ENCODE measurements at places on chromosomes 2 and 18.
A peak's percentile ranks its signal among the peaks of the same experiment; 100 is the strongest.

- DNase-seq, result peak; percentile 11
These were observed 445 bp downstream of the MEX3C start for GRCh38 chr18:51196811-51197660.

DNA sequence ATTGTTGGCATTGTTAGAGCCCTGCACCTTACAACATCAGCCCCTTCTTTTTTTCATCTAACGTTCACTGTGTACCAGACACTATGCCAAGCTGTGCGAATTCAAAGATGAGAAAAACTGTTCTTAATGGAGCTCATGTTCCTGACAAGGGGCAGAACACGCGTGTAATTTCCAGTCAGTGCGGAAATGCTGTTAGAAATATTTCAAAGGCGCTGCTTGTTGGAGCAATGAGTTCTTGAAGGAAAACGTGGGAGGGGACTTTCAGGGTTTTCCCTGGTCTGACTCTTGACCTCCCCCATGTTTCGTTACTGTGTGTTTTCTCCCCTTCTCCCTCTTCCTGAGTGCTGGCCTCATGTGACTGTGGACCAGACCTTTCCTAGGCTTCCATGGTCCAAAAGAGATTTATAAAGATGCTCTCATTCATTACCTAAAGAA is 1.5 kb downstream of the MTHFD2 start:
- DNase-seq, result no peak

DNA sequence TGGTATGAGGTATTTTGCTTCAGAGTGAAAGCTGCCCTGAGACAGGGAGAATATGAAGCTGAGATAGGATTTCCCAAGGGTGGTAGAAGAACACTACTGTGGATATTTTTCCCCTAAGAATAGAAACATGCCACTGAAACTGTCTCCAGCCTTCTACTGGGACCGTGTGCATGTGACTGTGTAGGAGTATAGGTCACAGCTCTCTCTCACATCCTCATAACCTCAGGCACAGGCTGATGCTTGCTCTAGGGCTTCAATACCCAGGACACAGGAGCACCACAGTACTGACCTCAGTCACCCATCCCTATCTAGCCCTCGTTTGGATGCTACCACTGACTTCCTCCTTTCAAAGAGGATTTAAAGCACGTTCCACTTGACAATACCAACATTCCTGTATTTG is 67.2 kb downstream of the REV1 start:
- DNase-seq, result no peak

- no peak for DNase-seq
These were observed 189.0 kb upstream of the HDAC4 start for GRCh38 chr2:239589833-239590232.

GRCh38 chr2:142416996-142417395 is 286.2 kb upstream of the LRP1B start:
- DNase-seq, result no peak

DNA sequence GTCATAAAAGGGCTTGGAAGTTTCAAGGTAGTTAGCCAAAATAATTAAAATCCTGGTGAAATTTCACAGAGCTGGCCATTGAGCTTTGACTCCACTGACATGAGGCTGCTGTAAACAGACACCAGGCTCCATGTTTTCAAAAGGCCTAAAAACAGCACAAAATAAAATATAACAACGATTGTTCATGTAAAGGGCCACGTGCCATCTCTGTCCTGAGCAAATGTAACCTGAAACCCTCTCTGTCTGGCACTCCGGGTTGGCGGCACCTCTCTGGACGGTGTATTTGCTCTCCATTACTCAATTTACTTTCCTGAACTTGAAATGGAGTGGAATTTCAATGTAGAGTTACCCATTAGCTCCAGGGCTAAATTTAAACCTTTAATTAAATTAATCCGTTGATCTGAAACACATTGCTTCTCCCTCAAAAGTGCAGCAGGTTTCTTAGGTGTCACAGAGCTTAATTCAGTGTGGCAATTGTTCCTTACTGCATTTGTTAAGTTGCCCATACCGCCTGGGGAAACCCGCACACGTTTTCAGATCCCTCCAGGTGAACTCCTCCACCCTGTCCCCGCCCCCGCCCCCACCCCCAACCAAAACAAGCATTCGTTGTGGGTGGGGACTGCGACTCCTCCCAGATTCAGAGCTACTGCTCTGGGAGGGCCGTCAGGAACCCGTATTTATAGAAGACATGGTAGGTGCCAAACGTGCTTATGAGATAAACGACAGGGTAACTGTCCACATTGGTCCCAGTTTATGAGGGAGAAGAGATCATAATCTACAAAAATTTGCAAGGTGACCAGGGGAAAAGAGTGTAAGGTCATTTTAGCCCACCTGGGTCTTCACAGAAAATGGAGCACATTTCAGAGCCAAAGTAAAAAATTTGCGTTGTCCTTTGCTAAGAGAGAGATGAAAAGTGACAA is 1.2 kb upstream of the CABLES1 start:
- DNase-seq, result peak; percentile 97

DNA sequence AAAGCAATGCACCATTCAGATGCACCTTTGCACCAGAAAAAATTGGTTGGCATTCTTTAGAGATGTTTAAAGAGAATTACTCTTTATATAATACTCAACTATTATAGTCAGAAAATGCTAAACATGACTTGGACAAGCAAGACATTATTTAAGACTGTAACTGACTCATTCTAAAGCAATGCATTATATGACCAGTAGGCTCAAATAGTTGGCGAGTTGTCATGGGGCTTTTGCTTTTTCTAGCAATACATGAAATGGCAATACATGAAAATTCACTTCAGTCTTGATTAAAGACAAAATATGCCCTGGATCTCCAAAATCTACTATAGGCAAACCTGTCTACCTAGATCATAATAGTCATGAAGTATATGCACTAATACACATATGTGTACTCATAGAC is 216.9 kb upstream of the VWC2L start:
- DNase-seq, result no peak

- no peak for DNase-seq
These were observed 81.6 kb downstream of the COL5A2 start for GRCh38 chr2:189097934-189098333.

DNA sequence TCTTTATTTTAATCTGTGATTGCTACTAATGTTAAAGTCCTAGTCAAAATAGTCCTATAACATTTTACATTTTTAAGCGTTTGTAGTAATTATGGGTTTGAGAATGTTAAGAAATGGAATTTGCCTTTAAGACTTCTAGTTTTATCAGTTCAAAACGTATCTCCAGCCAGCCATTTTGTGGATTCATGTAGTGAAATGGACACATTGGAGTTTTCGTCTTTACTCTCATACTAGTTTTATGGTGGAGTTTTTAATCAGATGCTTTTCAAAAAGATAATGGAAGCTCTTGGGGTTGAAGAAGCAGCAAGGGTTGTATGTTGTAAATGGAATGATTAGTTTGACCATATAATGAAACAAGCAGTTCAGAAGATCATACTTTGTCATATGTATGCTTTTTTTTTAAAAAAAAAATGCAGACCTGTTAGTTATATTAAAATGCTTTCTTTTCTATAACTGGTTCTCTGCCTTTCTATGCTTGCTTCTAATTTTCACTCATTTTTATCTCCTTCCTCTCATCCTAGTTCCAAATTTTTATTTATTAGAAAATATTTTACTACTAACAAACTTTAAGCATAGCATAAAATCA is 16.6 kb downstream of the VAPA start:
- DNase-seq, result no peak

GRCh38 chr18:63197246-63197869 is 122.2 kb downstream of the BCL2 start:
- DNase-seq, result no peak

- DNase-seq, result no peak
These were observed 74.7 kb downstream of the KIAA2012 start for GRCh38 chr2:202147775-202148174.

- no peak for DNase-seq
These were observed 700.0 kb upstream of the NXPH2 start for GRCh38 chr2:139480161-139480650.

GRCh38 chr18:62285281-62285680 is 39.8 kb upstream of the TNFRSF11A start:
- no peak for DNase-seq

- no peak for DNase-seq
These were observed 158.7 kb upstream of the MYO3B start for GRCh38 chr2:170019060-170019805.

DNA sequence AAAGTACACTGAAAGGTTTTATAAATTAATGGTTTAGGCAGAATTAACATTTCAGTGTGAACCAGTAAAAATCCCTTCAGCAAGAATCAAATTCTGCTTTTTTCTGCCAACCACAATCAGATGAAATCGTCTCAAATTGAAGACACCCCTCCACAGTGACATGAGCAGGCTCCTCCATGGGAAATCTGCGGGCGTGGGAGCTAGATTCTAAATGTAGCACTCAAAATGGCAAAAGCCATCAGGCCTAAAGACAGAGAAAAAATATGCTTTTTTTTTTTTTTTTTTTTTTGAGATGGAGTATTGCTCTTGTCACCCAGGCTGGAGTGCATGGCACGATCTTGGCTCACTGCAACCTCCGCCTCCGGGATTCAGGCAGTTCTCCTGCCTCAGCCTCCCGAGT is 55.8 kb upstream of the MRPS9 start:
- no peak for DNase-seq

DNA sequence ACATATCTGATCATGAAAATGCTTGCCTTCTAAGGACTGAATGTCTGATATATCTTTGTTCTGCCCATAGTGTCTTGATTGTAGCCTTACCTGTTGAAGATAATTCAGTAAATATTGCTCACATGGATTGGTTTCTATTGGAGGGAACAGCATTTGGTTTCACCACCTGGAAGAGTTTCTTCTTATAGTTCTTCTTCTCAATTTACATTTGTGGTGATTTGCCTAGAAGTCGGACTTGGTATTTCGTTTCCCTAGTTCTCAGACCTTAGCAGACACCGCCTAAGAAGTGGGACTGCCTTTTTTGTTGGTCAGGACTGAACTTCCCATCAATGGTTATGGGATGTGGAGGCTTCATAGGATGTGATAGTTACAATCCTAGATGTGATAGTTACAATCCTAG is 20.2 kb downstream of the MGAT5 start:
- no peak for DNase-seq

DNA sequence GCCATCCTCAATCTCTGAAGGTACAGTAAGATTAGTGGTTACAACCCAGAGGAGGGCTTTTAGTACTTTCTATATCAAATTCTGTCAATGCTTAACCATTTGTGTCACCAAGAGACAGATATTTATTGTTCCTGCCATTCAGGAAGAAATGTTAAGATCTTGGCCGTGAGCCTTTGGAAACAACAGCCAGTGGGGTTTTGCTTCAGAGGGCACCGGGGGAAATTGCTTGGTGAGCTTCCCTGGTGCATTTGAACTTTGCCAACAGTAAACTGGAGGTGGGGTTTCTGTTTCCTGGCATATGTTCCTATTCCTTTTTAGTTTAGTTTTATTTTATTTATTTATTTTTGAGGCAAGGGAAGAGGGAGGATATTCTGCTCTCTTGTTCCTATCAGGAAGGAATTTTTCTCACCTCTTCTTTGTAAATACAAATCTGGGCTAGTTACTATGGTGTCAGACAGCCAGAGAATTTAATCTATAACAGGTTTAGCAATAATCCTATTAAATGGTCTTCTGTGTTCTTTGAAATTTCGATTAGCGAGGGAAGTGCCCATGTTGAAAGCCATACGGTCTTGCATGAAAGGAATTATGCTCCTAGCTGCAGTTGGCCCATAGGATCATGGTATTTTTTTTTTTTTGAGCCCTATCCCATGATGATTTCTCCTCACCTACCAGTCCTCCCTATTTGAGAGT is 95.7 kb downstream of the MAIP1 start:
- no peak for DNase-seq

- DNase-seq, result no peak
These were observed 195.7 kb downstream of the PIEZO2 start for GRCh38 chr18:10953672-10954071.

DNA sequence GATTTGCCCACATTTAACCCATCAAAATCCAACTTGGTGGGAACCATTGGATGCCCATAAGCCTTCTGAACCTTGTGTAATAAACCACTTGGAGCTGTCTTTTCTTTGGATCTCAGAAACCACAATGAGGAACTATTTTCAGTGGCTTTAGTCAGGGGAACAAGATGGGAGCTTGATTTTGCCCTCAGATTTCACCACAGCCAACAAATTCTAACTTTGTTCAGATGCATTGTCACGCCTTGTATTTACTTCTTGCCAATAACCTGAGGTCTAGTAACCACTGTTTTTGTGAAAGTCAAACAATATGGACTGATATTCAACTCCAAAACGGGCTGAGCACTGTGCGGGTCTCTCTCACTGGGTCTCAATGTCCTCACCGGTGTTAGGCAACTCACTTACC is 508.2 kb downstream of the TNS1 start:
- DNase-seq, result no peak

- DNase-seq, result no peak
These were observed 221.1 kb downstream of the GALR1 start for GRCh38 chr18:77470569-77471413.

- DNase-seq, result peak; percentile 98
These were observed 18.4 kb downstream of the ATOH8 start for GRCh38 chr2:85772019-85772745.

DNA sequence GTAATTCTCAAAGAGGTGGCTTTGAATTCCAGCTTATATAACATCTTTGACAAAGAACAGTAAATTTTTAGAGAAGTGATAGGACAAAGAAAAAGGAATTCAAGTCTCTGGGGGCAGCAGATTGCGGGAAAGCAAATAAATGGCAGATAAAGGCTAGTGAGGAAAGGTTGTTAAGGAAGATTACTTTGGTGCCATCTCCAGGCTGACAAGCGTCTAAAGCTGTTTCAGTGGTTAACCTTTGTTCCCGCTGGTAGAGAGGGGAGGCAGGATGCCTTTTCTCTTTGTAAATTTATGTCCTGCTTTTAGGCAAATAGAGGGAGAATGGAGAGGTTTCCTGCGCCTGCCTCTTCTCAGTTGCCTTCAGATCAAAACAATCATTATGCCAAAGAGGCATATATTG is 431.2 kb upstream of the CHST9 start:
- DNase-seq, result no peak

DNA sequence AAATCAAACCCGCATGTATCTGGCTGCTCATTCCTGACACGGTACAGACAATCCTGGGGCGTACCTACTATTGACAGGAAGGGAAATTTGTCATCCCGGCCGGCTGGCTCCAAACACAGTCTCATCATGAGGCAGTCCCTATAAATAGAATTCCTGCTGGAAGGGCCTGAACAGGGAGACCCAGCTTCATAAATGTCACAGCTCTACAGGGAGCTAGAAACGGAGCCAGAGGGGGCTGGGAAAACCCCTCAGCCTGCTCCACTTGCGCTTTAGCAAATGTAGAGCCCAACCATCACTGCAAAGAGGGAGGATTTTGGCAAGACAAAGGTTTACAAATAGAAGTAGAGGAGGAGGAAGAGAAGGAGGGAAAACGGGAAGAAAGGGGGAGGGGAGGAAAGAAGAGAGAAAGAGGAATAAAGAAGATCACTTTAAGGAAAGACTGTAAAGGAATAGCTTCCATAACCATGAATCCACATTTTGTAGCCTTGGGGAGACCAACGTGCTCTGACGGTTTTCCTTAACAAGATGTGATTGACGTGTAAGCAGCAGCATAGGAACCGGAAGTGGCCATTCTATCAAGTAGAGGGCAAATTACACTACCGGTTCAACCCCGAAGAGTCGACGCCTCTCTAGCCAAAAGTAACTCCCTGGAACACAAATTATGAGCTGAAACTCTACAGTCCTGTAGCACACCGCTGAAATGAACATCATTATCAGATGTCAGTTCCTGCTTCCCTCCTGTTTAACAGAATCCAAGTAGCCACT is 56.8 kb upstream of the TTN start:
- no peak for DNase-seq

- no peak for DNase-seq
These were observed 45.9 kb upstream of the NCK2 start for GRCh38 chr2:105698820-105699219.
